ENCODE measurements at places on chromosomes 16 and 17. TPM values are rescaled to one million over a fixed set of nuclear protein-coding genes. Genes with fewer than 3 reads are reported as not detected.

MYL4 gene
- total RNA-seq = not detected

DNA sequence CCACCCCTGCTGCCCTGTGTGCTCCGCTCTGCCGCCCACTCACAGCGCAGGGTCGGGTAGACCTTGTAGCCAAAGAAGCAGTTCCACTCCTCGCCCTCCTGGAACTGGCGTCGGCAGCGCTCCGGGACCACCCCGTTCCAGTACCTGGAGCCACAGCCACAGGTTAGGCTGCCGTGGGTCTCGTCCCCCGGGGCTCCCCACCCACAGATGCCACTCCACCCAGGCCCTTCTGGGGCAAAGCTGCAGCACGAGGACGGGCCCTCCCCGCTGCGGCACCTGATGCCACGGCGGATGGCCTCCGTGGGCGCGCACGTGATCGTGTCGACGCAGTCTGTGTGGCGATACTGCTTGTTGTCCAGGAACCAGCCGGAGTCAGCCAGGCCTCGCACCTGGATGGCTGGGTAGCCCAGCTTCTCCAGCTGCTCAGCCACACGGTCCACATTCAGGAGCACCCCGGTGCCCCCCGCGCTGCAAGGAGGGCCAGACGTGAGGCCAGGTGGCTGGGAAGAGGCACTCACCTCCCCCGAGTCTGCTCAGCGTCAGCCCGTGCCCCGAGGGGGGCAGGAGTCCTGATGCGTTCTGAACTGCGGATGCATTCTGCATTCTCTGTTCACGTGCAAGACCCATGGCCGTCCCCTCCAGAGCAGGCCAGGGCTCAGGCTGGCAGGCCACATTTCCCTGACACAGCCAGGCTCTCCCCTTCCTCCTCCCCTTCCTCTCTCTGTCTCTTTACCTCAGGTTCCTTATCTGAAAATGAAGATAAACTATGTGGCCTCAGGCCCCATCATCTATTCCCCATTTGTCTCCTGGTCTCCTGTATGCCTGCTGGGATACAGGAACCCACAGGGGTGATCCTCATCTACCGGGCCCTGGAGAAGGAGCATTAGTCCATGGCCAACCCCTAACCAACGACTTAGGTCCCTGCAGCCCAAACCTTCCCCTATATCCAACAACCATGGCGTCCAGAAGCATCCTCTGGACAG lies 4.1 kb downstream of the NOTUM start:
- no peak for DNase-seq

KCNAB3 gene
- 9.9 TPM for total RNA-seq

DNA sequence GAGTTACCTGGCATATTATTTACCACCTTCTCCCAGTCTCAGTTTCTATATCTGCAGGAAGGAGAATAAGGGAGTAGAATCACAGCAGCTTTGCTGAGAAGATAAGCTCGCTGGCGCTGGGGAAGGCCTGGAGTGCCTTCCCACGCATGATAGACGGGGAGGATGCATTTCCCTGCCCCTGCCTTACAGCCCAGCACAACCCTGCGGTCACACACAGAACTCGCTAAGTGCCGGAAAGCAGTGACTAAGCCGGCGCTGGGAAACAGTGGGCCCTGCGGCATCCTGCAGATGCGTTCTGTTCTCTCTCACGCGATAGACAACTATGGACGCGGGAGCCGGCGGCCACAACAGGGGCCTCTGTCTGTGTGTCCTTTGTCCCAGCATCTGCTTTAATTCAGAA lies 4.8 kb downstream of the CA5A start:
- DNase-seq = no peak

DNA sequence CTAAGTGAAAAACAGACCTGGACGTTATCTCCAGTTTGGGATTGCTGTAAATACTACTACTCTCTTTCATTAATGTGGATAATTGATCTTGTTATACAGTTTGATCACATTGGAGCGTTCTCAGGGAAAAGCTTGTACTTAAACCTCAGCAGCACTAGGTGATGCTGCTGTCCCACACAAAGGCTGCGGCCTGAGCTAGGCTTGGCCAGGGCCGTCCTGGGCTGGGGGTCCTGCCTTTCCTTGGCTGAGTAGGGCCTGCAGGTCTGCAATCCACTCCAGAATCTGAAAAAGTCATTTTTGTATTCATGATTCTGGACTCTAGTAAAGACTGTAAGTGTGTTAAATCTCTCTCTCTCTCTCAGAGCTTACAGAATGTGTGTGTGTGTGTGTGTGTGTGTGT lies 23.7 kb upstream of the PMFBP1 start:
- DNase-seq = no peak

DNA sequence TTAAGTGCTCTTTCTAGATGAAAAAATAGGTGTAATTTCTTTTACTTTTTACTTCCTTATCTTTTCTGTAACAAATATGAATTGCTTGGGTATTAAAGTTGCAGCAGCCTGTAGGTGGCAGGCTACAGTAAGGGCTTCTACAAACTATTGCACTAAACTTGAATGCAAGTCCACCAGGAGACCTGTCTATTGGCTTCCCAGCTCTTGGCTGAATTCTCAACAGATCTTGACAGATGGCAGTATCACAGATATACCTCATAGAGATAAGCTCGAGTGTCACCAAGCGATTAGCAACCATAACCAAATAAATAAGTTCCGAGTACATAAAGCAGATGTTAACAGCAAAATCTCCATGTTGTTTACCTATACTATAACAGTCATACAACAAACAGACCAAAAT lies 5.9 kb downstream of the BBS2 start:
- DNase-seq = no peak

MT1F gene
- total RNA-seq = 6.4 TPM

- DNase-seq = no peak
These were observed 112.4 kb downstream of the SMG6 start for GRCh38 chr17:2191227-2191626.

DNA sequence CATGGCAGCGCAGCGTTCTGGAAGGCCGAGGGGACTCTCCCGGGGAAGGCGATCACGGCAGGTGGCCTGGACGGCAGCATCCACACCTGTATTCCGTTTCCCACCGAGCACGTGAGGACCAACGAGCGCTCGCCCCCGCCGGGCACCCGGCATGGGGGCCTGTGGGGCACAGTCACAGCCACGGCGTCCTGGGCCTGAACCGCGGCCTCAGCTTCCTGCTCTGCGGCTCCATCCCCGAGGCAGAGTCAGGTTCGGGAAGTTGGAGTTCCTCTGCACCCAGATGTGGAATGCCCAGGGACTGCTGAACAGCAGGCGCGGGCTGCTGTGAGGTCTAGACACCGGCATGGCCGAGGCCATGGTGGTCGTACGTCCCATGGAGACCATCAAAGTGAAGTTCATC lies 1713.9 kb downstream of the TP53TG3F start:
- no peak for DNase-seq

TMEM238L gene
- total RNA-seq = not detected

TP53TG3C gene
- not detected for total RNA-seq

GRCh38 chr16:81779536-81780320 lies 637 bp downstream of the PLCG2 start:
- DNase-seq = no peak

TBX6 gene
- 2.7 TPM for total RNA-seq

GRCh38 chr16:67029254-67030096 lies 526 bp downstream of the CBFB start:
- DNase-seq = peak; percentile 62

GRCh38 chr16:57261806-57262205 lies 16.7 kb downstream of the ARL2BP start:
- no peak for DNase-seq

DNA sequence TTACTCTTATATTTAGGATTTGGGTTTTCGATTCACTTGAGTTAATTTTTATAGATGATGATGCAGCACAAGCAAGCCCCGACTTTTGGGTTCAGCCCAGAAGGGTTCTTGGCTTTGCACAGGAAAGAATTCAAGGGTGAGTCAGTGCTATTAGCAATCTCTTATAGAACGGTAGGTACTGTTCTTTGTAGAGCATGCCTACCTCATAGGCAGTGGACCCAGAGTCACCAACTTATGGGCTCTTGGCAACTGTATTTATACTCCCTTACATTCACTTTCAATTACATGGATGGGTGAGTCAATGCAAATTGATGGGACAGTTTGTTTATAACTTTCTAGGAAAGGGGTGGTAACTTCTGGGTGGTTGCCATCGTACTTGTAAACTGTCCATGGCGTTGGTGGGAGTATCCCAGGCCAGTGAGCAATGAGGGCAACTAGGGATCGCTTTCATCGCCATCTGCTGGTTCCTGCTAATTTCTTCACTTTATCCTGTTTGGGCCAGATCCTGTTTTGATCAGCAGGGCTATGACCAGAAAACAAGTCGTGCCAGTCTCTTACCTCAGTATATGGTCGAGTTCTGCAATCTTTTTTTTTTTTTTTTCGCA lies 362.6 kb downstream of the CNTNAP4 start:
- no peak for DNase-seq

KRTAP9-4 gene
- not detected for total RNA-seq

DNA sequence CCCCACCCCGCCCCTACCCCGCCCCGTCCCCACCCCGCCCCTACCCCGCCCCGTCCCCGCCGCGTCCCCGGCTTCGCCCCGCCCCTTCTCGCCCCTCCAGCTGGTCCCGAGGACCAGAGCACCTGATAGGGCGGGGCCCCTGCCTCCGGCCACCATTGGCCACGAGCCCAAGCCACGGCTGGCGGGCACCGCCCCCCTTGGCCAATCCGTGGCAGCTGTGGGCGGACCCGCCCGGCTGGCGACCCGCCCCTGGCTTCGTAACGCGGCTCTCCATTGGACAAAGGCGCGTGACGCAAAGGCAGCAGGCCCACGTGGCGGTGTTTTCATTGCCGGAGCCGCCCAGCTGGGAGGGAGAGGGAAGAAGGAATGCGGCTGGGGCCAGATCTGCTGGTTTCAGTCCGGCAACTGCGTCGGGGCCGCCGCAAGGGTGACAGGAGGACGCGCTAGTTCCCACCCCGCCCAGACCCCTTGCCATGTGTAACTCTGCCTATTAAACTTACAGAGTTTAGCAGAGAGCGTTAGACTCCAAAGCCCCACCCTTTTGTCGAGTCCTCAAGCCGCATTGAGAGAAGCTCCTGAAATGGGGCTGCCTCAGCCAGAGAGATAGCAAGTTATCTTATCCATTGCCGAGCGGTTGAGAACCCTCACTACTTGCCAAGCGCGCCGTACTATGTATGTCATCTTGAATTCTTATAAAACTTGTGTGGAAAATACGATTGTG lies 403 bp upstream of the WIPI1 start:
- peak; percentile 98 for DNase-seq

GRIN2C gene
- 0.14 TPM for total RNA-seq

- no peak for DNase-seq
These were observed 44.1 kb downstream of the CRLF3 start for GRCh38 chr17:30780343-30780742.

KRTAP9-7 gene
- total RNA-seq = not detected

DNA sequence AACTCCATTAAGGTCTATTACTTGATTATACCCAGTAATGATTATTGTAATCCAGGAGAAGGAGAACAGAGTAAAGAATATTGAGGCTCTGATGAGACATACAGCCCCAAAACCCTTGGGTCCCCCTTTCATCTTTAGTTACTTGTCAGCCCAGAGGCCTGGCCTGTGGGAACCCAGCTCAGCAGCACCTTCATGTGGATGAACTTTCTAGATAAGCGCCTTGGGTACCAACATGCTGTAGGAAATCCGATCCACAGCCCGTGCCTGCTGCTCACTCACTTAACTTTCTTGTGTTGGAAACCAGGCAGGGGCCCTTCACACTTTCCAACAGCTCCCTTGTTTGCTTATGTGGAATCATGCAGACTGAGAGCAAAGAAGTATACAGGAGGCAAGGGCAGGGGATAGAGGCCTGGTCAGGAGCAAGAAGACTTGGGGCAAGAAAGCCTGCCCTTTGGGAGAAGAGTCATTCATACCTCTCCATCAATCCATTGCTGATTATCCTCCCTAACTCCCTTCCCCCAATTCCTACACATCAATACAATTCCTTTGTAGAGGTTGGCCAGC lies 64.0 kb upstream of the SOX9 start:
- DNase-seq = no peak

TMEM97 gene
- total RNA-seq = 60.5 TPM

KIF19 gene
- total RNA-seq = 0.14 TPM

DNA sequence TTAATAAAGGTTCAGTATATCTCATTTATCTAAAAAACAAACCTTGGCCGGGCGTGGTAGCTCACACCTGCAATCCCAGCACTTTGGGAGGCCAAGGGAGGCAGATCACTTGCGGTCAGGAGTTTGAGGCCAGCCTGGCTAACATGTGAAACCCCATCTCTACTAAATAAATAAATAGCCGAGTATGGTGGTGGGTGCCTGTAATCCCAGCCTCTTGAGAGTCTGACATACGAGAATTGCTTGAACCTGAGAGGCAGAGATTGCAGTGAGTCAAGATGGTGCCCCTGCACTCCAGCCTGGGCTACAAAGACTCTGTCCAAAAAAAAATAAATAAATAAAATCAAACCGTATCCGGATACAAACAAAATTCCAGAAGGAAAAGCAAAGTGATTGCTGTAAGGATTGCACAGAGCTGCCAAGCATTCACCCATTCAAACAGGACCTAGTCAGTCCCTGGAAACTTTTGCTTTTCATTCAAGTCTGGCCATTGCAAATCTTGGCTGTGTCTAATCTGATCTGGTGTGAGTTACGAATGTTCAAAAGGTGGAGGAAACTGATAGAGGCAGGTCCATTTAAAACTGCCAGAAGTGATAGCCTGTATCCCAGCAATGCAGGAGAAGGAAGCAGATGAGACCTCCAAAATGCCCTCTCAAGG lies 102.5 kb upstream of the CLEC3A start:
- DNase-seq = no peak

NOS2 gene
- total RNA-seq = not detected

- DNase-seq = no peak
These were observed 275.1 kb upstream of the HSBP1 start for GRCh38 chr16:83532634-83533033.

DNA sequence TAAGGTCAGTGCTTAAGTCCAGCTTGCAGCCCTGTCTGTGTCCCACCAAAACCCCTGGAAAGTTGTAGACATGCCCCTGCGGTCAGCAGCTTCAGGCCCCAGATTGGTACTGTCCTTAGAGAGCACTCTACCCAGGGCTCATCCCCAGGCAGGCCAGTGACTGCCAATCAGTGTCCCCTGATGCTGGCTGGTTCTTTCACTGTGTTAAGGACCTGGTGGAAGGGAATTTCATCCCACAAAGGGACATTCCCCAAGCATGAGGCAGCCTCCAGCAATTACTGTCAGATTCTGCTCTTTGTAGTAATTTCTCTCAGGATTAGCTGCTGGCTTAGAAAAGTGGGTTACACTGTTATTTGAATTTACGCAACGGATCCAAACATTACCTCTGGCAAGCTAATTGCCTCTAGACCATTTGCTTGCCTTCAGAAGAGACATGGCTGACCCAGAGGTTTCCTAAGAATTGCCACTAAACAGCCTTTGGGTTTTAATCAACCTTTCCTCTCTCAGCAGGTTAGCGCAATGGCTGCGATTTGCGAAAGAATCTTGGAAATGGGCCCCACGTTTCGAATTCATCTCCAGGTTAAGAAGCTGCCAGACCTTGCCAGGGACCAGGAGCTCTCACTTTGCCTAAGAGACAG lies 5.9 kb downstream of the IRX6 start:
- no peak for DNase-seq

DNA sequence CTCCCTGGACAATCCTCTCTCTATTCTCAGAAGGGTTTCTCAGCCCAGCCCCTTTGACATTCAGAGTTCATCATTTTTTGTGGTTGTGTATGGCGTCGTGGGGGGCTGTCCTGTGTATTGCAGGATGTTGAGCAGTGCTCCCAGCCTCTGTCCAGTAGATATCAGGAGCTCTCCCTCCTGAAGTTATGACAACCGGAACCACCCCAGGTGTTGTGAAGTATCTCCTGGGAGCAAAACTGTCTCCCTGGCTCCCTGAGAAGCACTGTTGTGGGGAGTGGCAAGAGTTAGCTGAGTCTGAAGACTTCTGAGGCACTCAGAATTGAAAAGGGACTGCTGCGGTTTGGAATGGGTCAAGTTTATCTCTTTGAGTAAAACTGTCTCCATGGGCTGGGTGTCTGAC lies 55.9 kb upstream of the MGAT5B start:
- DNase-seq = no peak

EFNB3 gene
- total RNA-seq = not detected

All from activated T-helper 2 cell treated with anti-CD3 and anti-CD28 coated beads, Interferon-gamma antibody, Interleukin-2, Interleukin-4, amounts not matched to agents 10 μg/mL and 5 μg/mL and 100 μg/mL, durations not matched to agents 14 hours and 24 hours and 36 hours (primary cell).